ENCODE measurements at places on chromosomes 3 and 15.

GRCh38 chr15:52368402-52368801, 72.8 kb upstream of the MYO5C start:
- DNase-seq: no peak

GRCh38 chr3:170085396-170085795, 47.6 kb downstream of the GPR160 start:
- DNase-seq: no peak

DNA sequence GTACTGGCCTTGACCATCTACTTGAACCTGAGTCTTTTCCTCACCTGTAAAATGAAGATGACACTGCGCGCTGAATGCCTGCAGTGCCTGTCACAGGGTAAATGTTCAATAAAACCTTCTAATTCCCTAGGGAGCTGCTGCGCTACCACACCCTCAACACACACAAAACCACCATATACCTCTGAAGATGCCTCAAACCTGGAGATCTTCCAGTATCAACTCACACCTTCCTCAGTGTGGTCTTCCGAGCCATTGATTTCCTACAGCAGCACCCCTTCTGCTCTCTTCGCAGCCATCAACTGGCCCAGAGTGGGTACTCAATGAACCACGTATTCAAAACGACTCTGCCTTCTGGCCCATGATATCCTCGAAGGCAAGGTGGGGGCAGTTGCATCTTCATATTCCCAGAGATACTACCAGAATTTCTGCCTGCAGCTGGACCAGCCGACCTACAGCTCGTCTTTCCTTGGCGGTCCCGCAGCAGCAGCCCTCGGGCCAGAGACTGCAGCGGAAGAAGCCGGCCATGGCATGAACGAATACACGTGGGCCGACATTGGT, 695 bp downstream of the RPL32 start:
- DNase-seq: no peak

- no peak for DNase-seq
Observed at GRCh38 chr3:112739252-112739965, 98.5 kb upstream of the CCDC80 start.

DNA sequence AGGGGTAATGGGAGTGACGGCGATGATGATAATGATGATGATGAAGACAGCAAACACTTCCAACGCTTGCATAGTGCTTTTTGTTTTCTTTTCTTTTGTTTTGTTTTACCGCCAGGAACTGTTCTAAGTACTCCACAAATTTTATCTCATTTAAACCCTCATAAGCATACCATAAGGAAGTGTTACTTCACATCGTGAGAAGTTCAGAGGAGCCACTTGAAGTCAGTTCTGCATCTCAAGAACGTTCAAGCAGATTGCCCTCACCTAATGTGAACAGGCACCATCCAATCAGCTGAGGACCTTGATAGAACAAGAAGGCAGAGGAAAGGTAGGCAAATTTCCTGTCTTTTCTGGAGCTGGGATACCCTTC, 104.1 kb downstream of the LSM3 start:
- DNase-seq: no peak

DNA sequence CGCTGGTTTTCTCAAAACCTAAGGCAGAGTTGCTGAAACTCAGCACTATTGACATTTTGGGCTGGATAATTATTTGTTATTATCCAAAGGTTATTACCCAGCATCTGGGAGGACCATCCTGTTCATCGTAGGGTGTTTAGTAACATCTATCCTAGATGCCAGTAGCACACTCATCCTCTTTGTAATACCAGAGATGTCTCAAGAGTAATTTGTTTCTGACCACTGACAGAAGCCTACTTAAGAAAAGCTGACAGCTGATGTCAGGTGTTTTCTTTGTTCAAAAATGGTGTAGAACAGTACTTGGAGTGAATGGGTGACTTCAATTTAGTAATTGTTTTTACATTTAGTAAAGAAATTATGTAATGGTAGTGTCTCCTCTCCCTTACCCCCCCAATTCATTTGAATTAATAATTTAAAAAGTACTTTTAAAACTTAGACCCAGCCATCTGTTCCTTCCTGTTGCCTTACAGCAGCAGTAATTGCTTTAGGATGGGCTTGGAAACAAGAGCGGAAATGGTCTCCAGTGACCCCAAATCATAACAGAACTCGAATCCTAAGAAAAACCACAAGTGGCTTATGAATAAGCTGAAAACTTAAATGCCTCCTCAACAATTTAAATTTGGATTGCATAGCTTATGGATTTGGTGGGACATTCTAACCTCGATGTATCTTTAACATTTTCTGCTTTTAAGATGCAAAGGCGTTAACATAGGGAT, 105.4 kb downstream of the PTPRG start:
- DNase-seq: no peak

- DNase-seq: no peak
Observed at GRCh38 chr15:41169086-41169485, 53.0 kb upstream of the INO80 start.

GRCh38 chr3:53157974-53158580, 2.9 kb upstream of the PRKCD start:
- no peak for DNase-seq

- DNase-seq: no peak
Observed at GRCh38 chr15:67121644-67122605, 56.5 kb downstream of the SMAD3 start.

- DNase-seq: no peak
Observed at GRCh38 chr15:92578096-92578835, 77.3 kb downstream of the FAM174B start.

- no peak for DNase-seq
Observed at GRCh38 chr3:62615258-62615849, 242.0 kb upstream of the FEZF2 start.

DNA sequence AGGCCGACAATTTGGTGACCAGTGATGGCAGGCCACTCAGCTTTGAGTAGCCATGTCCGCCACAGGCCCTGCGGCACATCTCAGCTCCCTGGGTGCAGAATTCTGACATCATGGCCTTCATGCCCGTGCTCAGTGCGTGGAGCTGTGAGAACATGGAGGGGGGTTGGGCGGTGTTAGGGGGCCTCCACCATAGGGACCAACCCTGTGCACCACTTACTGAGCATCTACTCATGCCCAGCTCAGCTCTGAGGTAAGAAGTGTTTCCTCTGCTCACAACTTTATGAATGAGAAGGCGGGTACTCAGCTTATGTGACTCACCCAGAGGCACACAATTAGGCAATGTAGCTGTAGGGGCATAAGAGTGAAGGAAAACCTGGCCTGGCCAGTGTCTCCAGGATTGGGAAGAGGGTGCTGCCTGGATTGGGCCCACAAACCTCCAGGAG, 10.5 kb downstream of the ACOX2 start:
- DNase-seq: peak; percentile 72

GRCh38 chr15:52080031-52080430, 32.5 kb downstream of the BCL2L10 start:
- DNase-seq: no peak

DNA sequence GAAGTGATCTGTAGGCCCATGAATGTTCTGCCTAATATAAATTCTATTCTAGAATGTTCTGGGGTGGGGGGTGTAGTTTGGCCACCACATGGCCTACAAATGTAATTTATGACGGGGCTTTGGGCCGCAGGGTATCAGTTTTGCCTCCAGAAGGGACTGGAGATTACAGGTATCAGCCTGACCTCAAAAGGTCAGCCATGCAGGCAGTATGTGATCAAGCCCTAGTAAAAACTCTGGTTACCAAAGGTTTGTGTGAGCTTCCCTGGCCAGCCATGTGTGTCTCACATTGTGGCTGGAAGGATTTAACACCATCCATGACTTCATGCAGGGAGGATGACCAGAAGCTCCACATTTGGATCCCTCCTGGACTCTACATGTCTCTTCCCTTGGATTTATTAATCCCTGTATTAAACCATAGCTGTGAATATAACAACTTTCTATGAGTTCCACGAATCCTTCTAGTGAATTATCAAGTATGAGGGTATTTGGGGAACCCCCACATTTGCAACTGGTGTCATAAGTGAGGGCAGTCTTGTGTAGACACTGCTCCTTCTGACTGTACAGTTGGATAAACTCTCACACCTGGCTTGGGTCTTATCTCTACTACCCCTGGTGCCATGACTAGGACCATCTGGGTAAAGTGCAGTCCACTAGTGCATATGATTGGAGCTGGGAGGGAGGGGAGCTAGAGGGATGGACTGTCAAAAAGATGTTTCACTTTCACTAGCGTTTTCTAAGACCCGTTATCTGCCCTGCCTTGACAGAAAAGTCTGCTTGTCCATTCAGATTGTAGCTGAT, 50.0 kb upstream of the RFX7 start:
- DNase-seq: no peak

GRCh38 chr3:155448531-155448930, 155.0 kb upstream of the STRIT1 start:
- no peak for DNase-seq

GRCh38 chr15:32953533-32953910, 235.7 kb downstream of the GREM1 start:
- DNase-seq: no peak

DNA sequence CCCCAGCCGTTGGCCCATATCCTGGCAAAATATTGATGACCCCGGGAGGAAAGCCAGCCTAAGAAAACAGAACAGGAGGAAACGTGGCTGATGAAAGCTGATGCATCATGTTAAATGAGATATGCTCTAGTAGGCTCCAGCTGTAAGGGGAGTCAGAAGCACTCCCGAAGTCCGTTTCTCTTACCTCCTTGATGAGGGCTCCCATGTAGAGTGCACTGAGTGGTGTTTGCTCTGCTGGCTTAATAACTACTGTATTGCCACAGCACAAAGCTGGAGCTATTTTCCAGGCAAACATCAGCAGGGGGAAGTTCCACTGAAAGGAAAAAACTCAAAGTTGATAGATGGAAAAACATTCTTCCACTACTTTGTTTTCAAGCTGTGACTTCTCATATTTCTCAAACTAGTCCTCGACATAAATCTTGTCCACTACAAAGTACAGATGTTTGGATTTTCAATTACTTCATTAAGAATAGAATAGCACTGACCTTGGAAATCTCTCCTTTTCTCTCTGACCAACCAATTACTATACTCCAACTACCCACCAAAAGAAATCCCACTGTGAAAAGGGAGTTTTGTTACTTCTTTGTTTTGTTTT, 72.7 kb downstream of the ALDH1A2 start:
- DNase-seq: no peak

- no peak for DNase-seq
Observed at GRCh38 chr15:71133747-71134472, 18.6 kb downstream of the THSD4 start.

DNA sequence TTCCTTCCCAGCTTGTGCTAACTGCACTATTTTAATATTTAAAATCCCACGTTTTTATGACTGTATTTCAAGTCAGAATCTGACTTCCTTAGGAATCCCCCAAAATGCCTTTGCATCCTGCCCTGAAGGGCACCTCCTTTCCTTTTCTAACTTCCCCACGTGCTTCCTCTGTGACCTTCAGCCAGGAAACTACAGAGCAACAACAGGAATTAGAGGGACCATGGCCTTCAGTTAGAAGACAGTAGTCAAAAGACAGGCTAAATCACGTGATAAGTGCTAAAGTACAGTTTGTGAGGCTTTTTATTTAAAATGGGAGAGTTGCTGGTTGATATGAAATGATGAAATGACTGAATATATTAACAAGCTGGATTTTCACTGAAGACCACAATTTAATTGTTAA, 11.8 kb upstream of the ABHD10 start:
- DNase-seq: no peak

- DNase-seq: no peak
Observed at GRCh38 chr15:29765234-29765841, 56.9 kb downstream of the TJP1 start.

DNA sequence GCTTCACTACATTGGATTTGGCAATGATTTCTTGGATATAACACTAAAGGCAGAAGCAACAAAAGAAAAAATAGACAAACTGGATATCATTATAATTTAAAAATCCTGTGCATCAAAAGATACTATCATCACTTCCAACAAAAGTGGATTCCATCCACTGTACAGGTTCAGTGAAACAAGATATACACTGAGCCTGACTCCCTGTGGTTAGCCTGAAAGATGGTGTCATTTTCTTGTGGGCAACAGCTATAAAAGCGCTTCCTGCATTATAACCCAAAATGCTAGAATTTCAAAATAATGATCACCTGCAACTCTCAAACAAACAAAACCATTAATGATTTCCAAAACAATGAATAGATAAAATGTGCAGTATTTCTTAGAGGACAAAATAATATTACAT, 39.6 kb upstream of the TBC1D23 start:
- no peak for DNase-seq

DNA sequence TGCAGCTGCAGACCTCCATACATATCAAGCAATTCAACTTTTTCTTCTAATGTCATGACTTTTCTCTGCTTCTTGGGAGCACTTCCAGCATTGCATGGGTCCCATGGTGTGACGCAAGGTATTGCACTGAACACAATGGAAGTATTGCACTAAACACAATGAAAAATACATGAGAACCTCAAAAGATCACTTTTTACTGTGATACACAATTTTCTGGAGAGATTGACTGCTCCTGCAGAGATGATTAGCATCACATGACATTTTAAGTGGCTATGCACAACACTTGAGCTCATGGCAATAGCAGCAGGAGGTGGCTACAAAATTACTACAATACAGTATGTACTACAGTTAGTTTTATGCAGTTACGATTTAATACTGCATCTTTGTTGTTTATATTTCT, 113.5 kb upstream of the BHLHE40 start:
- no peak for DNase-seq

- no peak for DNase-seq
Observed at GRCh38 chr15:90232941-90233386, 777 bp downstream of the CIB1 start.

DNA sequence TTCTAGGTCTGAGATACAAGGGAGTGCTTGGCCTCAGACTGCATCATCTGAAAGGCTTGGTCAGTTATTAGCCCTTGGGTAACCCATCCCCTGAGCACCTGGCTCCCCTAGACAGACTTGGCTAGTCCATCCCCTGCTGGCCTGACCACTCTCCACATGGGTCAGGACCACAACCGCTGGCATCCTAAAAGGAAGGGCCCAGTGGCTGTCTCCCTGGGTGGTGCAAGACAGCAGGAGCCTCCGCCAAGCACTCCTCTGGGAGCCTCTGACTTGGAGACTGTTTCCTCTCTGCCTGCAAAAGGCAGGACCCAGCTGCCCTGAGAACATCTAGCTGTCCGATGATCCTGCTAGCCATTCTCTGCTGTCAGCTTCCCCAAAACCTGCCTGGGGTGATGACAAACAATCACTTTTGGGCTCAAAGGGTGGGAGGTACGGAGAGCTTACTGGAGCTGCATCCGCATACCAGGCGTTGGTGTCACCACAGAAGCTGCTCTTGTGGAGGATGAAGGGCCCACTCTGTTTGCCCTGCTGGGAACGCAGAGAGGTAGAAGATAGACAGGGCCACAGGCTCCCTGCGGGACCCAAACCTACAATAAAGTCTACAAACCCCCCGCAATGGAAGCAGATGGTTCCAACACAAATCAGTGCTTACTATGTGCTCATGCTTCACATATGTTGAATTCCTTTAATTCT, 108.0 kb upstream of the PRR20G start:
- DNase-seq: no peak
